ENCODE measurements at places on chromosomes 1 and 21.
A peak's percentile ranks its signal among the peaks of the same experiment; 100 is the strongest.

DNA sequence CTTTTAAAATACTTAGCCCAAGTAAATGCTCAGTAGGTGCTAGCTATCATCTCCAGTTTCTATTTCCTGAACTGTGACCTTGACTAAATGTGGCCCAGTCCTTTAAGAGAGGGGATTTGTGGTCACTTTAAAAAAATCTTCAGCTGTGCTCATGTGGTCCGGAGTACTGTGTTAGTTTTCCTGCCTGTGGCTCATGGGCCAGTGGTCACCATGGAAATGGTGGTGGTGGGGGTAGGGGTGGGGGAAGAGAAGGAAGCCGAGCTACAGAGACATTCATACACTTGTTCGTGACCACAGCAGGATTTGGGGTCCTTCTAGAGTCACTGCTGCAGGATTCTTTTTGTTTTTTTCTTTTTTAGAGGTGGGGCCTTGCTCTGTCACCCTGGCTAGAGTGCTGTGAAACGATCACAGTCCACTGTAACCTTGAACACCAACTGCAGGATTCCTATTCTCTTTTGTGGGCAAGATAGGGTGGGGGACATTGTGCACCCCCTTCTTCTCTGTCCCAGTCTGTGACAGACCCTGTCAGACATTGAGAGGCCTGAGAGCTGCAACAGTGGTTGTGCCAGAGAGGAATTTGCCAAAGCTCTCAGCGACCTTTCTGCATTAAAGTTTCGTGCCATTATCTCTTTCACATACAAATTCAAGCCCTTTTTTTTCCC lies 25.8 kb downstream of the KIF26B start:
- no peak for DNase-seq

GRCh38 chr21:44263221-44263760 lies 1.6 kb upstream of the DNMT3L start:
- no peak for DNase-seq

DNA sequence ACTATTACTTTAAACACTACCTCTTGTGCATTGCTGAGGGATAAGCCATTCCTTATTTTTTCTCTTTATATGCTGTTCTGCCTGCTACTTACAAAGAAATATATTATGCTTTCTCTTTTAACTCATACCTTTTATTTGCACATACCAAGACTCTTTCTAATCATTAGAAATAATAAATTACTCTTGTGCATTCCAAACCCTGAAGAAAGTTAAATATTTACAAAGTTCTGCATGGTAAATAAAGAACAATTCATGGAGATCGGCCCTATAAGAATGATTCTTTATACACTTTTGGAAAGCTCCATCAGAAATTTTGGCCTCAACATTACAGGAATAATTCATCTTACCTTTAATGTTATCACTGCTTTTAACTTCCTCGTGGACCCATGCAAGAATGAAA lies 86.7 kb upstream of the PALMD start:
- no peak for DNase-seq

DNA sequence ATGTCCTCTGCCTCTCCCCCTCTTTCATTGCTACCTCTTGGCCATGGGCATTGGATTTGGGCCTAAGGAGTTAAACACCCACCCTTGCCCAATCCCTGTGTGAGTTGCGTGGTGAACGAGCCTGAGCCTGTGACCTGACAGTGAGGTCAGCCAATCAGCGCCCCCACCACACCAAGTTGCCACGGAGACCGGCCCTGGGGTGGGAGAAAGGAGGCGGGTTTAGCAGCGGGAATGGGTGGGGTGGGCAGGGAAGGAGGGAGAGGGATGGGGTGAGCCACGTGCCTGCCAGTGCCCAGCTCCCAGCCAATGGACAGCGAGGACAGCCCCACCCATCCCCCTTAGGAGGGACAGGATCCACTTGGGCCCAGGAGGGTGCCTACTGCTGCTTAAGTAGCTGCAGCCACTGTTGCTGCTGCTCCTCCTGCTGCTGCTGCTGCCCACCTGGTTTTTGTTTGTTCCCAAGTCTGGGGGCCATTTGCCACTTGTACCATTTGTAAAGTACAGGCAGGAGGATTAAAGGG lies 9.5 kb downstream of the ZBTB7B start:
- peak; percentile 87 for DNase-seq

- DNase-seq, result no peak
These were observed 28.7 kb upstream of the FASLG start for GRCh38 chr1:172630056-172630818.

DNA sequence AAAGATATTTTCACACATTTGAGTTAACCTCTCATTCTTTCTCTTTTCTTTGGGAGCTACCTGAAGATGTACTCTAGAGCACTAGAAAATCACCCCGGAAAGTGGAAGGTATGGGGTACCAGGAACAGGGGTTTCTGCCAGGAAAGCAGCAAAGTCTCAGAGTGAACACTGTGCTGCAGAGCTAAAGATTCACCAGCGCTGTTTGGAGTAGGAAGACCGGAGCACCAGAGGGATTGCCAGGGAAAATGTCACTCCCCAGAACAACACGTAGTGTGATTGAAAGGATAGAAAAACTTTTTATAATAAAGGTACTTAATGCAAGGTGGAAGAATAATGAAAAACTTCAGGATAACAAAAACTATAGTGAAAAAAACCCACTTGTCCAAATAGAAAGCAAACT lies 26.7 kb upstream of the KCNK1 start:
- no peak for DNase-seq

DNA sequence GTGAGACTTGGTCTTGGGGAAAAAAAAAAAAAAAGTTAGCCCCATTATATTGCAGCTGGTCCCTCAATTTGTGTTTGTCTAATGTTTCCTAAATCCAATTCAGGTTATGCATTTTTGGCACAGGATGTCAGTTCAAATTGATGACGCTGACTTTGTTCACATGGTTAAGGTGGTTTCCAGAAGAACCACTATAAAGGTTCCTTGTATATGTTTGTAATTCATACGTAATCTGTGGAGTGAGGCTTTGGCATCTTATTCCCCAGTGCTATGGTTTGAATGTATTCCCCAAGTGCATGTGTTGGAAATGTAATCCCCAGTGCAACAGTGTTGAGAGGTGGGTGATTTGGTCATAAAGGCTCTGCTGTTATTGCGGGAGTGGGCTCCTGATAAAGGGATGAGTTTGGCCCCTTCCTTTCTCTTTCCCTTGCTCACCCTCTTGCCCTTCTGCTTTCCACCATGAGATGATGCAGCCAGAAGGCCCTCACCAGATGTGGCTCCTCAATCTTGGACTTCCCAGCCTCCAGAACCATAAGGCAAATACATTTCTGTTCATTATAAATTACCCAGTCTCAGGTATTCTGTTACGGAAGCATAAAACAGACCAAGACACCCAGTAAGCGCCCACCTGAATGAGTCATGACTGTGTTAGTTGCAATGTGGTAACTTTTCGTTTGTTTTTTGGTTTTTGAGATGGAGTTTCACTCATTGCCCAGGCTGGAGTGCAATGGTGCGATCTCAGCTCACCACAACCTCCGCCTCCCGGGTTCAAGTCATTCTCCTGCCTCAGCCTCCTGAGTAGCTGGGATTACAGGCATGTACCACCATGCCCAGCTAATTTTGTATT lies 19.5 kb upstream of the HLCS start:
- DNase-seq, result no peak

DNA sequence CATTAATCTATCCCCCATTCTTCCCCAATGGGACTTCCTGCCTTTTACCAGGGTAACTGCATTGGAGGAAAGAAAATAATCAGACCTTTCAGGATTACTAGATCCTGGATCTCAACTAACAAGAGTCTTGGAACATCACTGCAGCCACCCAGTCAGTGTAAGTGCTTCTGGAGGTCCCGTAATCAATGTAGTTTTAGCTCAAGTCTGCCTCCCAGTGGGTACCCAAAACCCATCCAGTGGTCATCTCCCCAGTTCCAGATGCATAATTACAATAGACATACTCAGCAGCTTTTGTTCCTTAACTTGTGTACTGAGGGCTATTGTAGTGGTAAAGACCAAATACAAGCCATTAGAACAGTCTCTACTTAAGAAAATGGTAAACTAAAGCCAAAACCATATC lies 319.1 kb downstream of the GPATCH2 start:
- peak; percentile 18 for DNase-seq

DNA sequence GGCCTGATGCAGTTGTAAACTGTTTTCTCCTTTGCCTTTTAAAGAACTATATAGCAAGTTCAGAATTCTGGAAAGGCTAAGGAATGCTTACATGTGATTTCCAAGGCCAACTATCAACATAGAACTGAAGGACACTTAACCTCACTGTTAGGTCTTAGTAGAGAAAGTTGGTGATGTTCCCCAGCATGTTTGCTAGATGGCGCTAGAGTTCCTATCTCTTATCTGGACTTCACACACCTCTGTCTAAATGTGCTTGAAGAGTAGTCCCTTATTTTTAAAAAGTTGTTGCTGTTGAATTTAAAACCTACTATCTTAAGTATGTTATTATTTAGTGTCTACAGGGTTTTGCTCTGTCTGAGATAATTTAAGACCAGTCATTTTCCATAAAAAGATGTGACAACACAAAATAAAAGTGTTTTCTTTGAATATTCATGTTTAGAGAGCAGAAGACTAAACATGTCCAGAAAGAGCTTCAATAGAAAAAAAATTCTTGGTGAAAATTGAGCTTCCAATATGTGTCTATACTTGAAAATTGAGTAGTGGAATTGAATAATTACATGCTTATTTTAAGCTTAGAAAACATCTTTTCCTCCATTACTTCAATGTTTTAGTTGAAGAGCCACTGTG lies 237.3 kb downstream of the S1PR1 start:
- peak; percentile 25 for DNase-seq

DNA sequence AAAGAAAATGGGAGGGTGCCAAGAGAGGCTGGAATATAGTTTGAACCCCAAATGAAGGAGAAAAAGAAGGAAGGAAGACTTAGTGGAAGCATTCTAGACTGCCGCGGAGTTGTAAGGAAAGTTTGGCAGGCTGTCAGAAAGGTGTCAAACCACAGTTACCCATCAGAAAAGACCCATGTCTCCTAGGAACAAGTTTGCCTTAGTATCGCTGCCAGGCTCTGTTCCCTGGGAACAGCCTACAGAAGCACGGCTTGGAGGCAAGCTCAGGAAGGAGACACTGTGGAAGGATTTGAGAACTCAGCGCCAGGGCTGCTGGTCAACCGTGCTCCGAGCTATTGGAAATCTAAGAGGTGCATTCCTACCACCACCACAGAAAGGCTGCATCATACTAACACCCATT lies 197.4 kb downstream of the RRAGC start:
- DNase-seq, result no peak

- no peak for DNase-seq
These were observed 197.4 kb downstream of the SEC16B start for GRCh38 chr1:177772386-177772960.

DNA sequence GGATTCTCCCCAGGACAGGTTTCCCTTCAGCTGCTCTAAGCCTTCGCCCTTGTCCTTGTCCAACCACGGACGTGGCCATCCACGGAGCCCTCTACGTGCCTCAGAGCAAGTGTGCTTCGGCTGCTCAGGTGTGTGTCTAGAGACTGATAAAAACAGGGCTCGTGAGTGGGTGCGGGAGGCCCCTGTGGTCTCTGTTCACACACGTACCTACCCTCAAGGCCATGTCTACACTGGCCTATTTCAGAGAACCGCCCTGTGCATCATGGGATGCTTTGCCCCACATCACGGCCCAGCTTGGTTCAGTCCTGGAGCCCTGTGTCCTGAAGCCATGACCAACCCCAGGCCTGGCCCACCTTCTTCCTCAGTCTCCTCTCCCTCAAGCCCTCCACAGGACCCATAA lies 24.6 kb upstream of the RUNX3 start:
- DNase-seq, result no peak

DNA sequence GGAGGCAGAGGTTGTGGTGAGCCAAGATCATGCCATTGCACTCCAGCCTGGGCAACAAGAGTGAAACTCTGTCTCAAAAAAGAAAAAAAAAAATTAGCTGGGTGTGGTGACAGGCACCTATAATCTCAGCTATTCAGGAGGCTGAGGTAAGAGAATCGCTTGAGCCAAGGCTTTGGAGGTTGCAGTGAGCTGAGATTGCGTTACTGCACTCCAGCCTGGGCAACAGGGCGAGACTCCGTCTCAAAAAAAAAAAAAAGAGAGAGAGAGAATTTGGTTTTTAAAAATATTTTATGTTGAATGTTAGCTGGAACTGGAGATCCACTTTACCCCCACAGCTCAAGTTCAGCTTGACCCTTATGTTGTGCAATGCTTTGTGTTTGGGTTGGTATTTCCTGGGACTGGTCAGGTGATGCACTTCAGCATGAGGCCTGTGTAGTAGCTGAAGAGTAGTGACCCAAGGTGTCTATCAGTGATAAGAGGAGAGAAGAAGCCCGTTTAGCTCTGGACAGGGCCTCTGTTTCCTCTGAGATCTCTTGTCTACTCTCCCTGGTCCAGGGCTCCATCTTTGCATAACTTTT lies 36.8 kb upstream of the MACF1 start:
- no peak for DNase-seq

- no peak for DNase-seq
These were observed 30.5 kb upstream of the PADI2 start for GRCh38 chr1:17149771-17150170.

GRCh38 chr1:201537467-201537866 lies 1.5 kb upstream of the NAV1 start:
- no peak for DNase-seq
